LNCaP clone FGC (cell line): ENCODE measurements at places on chromosomes 3 and 15.
A peak's percentile ranks its signal among the peaks of the same experiment; 100 is the strongest.

GRCh38 chr3:71817262-71817661 is 32.3 kb upstream of the PROK2 start:
- DNase-seq = no peak

DNA sequence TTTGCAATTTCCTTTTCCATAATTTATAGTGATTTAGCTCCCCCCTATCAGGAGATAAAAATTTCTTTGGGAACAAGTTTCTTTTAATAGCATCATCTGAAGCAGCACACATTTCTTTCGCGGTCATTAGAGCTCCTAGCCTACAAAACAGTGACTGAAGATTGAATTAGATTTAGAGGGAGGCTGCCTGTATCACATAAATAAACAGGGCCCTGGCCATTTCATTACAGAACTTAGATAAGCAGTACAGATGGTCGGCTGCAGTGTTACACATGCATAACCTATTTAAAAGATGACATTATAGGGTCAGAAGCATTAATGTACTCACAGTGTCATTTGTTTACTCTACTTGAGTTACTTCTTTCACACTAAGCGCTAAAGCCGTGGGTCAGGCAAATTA is 81.4 kb upstream of the SLC25A26 start:
- no peak for DNase-seq

DNA sequence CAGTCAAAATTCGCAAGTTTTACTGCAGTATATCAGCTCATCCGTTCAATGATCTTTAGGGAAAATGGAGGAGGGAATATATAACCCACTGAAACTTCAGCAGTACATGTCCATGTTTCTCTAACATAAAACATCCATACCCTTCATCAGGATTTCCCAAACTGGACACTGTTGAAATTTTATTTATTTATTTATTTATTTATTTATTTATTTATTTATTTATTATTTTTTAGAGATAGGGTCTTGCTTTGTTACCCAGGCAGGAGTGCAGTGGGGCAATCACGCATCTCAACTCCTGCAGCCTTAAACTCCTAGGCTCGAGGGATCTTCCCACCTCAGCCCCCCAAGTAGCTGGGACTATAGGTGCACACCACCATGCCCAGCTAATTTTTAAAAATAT is 14.8 kb upstream of the HLTF start:
- no peak for DNase-seq

GRCh38 chr3:11671648-11672100 is 28.0 kb upstream of the VGLL4 start:
- DNase-seq = no peak

- DNase-seq = no peak
Measured at GRCh38 chr3:182105875-182106274, 394.1 kb downstream of the SOX2 start.

- peak; percentile 27 for DNase-seq
Measured at GRCh38 chr3:58657571-58658141, 8.9 kb downstream of the FAM3D start.

DNA sequence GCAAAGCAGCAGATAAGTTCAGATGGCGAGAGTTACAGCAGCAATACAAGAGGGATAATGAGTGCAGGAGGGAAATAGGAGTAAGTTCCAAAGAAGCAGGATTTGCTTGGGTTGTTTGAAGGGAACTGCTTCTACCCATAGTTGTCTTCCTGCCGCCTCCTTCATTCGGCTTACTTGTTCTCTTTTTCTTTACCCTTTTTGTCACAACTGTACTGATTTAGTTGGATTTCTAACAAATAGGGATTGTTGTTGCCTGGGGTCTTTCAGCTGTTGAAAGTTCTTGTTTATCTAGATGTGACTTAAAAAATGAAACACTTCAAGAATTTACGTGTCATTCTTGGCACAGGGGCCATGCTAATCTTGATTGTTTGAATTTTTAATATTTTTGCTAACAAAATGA is 25.9 kb downstream of the MORF4L1 start:
- DNase-seq = no peak

- no peak for DNase-seq
Measured at GRCh38 chr15:93206893-93207292, 117.9 kb upstream of the RGMA start.

DNA sequence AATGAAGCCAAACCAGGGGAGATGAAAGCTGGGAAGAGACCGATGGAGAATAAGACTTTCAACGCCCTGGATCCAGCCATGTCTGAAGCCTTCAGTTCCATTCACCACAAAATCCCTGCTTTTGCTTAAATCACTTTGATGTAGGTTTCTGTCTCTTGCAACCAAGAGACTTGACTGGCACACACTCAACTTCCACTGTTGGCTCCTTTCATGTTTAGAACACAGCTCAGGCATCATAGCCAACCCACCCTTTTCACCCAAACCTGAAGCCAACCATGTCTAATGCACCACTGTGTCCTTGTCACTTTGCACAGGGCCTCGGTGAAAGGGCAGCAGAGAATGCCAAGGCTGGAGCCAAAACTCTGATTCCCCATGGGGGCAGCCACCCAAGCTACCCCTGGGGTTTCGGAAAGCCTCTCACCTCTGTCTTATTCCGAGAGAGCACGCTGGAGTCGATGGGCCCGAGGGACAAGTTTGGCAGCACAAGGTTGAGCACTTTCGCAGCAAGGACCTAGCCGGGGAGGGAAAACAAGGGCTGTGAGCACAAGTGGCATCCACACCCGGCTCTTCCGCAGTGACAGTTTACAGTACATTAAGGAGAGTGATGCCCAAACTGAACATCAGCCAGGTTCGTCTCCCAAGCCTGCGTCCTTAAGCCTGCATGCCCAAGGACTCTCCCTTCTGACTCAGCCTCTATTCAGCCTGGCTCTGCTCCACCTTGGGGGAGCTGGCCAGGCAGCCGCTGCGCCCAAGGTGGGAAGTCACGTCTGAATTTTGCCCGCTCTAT is 37.6 kb downstream of the ABTB1 start:
- no peak for DNase-seq

- DNase-seq = no peak
Measured at GRCh38 chr3:161070980-161071663, 34.0 kb downstream of the B3GALNT1 start.

- no peak for DNase-seq
Measured at GRCh38 chr3:190306026-190306425, 16.2 kb downstream of the CLDN1 start.
